ENCODE measurements at places on chromosomes 2 and 18.
A peak's percentile ranks its signal among the peaks of the same experiment; 100 is the strongest.

DNA sequence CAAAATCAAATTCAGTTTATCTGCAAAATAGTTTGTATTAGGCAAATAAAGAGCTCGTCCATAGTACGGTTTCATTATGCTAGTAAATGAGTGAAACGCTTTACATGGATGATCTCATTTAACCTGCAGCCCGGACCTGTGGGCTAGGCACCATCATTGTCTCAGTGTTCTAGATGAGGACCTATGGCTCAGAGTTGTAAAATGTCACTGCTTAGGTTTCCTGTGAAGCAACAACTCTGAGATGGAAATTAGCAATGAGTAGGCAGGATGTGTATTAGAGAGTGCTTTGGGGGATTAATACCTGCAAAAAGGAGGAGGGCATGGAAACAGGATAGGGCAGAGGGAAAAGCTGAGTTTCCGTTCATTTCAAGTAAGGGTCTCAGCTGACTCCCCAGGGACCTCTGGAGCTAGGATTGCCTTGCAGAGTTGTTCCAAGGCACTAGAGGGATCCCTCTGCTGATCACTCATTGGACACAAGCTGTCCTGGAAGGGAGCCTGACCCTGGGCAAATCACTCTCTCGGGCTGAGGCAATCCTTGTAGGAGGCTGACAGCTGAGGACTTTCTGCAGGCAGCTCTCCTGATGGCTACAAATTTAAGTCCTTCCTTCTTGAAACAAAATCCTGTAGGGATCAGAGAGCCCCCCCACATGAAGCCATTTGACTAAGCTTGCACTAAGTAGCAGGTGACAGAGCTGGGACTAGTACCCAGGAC is 58.8 kb upstream of the SIX2 start:
- peak; percentile 20 for DNase-seq

- no peak for DNase-seq
These were observed 970.6 kb downstream of the DCDC2C start for GRCh38 chr2:4674007-4674406.

- peak; percentile 65 for DNase-seq
These were observed 780 bp downstream of the HTRA2 start for GRCh38 chr2:74530239-74531187.

GRCh38 chr2:120509991-120510735 is 164.2 kb downstream of the INHBB start:
- DNase-seq = no peak

- DNase-seq = peak; percentile 76
These were observed 30.4 kb downstream of the TMEM178A start for GRCh38 chr2:39696101-39696553.

GRCh38 chr2:86333378-86333777 is 4.0 kb downstream of the REEP1 start:
- DNase-seq = no peak

DNA sequence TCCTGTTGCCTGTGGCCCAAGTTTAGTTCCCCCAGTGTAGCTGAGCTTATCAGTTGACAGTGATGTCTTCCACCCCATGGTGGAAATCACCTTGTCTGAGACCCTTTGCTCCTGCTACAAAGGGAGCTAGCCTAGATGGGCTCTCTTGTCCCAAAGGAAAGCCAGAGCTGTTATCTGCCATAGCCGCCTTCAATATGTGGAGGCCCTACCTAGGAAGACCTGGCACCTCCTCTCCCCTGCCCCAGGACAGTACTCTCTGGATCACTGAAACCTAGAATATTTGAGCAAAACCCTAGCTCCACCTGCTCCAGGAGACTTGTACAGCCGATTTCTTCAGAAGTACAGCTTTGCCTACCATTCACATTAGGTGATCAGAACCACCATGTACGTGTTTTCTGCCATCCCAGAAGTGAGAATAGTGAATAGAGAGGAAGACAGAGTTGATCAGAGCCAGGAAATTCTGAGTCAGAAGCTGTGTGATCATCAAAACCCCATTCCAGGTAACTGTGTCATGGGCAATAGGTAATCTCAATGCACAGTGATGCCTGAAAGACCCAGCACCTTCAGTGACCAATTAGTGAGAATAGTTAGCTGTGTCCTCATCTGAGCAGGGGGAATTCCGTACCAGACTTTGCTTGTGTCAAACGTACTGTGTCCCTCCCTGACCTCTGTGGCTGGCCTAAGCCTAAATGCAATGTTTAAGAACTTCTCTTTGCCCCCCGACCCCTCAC is 138.4 kb upstream of the ALPP start:
- no peak for DNase-seq

DNA sequence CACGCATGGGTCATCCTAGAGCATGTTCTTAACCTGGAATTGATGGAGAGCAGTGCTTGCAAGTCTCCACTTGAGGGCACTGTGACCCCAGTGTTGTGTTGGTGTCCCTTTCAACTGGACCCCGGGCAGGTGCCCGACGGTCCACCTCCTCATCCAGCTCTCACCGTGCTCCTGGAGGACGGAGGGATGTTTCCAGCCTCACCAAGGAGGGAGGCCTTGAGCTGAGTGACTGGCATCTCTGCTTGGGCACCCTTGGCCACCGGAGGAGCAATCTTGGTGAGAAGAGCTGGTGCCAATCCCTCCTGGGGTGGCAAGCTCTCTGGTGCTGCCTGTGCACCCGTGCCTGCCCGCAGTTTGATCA is 45.4 kb upstream of the ASB18 start:
- DNase-seq = no peak

DNA sequence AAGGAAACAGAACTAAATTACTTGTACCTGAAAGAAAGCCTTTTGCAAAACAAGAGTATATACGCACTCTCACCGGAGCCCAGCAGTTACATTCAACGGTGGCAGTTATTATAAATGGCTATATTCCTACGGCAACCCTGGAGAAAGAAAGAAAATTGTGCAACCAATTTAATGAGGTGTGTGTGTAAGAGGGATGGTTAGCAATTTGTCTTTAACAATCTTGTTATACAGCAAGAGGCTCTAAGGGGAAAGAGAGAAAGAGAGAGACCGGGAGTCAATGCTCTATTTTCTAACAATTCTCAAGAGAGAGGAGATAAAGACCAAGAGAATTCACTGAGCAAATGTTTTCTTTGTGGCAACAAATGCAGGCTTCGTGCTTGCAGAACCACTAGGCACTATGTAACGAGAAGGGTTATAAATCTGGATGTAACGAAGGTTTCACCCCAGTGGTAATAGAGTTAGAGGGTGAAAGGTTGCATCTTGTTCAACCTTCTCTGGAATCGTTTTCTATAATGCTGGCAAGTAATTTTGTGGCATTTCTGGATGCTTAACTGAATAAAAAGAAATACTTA is 359.1 kb upstream of the SPRED2 start:
- no peak for DNase-seq

- DNase-seq = no peak
These were observed 6.3 kb downstream of the PDE11A start for GRCh38 chr2:178066324-178066723.

GRCh38 chr18:45627204-45627526 is 11.9 kb downstream of the SLC14A2 start:
- no peak for DNase-seq

DNA sequence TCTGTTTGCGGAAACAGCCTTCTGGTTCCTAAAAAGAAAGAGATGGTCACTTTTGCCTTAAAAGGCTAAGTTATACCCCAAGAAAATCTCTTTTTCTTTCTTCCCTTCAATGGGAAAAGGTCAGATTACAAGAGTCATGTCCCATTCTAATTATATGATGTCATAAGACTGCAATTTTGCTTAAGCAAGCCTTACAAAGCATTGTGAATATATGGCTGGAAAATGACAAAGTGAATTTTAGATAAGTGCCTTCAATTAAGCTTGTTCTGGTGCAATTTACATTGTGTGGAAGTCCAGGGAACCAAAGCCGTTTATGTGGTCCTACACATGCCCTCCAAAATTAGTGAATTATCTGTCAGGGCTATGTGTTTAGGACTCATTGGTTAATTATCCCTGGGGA is 7.6 kb upstream of the BMP10 start:
- no peak for DNase-seq

GRCh38 chr2:130387071-130387400 is 31.2 kb downstream of the PTPN18 start:
- DNase-seq = no peak

DNA sequence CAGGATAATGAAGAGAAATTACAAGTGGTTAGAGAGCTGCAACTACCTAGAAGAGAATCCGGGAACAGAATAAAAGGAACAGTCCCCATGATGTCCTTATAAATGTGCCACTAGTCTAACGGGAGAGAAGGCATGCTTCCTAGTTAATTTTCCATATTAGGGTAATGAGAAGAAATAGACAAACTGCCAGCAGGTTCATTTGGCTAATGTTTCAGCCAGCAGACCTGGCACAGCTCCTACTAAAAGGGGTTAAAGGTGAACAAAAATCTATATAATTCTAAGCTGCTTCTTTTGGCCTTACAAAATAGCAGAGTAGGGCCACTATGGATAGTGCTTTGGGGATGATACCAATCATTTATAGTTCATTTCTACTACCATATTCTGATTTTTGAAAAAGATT is 845.3 kb upstream of the GCFC2 start:
- no peak for DNase-seq

GRCh38 chr2:143226714-143227541 is 97.7 kb downstream of the ARHGAP15 start:
- DNase-seq = no peak

DNA sequence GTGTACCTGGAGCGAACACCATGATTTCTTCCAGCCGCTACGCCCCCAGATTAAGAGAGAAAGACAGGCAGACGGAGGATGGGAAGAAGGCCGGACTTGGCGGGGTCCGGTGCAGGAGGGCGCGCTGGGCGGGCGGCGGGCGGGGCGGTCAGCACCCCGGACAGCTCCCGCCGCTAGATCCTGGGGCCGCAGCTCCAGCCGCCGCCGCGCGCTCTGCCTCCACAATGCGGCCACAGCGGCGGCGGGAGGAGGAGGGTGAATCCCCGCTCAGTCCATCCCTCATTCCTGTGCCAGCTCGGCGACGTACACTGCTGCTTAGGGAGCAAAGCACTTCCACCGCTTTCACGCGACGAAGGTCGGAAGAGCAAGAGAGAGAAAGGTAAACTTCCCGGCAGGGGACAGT is at the start of gene AKAIN1:
Gene AKAIN1 (minus strand): TSS at position 226 of the 403 bp plus-strand sequence. CDS start 204 bp downstream, at position 22.
- peak; percentile 0 for DNase-seq

GRCh38 chr2:216059233-216059834 is 22.3 kb downstream of the PECR start:
- no peak for DNase-seq

DNA sequence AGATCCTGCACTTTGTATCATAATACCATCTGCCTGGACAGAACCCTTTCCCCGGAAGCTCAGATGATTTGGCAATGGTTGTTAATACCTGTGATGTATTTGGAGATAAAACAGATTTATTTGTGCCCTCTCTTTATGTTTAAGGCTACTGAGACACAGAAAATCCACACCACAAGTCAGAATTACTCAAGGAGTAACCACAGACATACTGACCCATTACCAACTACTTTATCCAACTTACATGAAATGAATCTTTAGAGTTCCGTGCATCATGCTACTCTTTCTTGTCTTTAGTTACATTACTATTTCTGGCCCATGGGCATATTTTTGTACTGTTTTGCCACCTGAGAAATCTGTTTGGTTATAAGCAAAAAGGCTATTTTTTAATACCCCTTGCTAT is 384.0 kb downstream of the STK39 start:
- DNase-seq = no peak

DNA sequence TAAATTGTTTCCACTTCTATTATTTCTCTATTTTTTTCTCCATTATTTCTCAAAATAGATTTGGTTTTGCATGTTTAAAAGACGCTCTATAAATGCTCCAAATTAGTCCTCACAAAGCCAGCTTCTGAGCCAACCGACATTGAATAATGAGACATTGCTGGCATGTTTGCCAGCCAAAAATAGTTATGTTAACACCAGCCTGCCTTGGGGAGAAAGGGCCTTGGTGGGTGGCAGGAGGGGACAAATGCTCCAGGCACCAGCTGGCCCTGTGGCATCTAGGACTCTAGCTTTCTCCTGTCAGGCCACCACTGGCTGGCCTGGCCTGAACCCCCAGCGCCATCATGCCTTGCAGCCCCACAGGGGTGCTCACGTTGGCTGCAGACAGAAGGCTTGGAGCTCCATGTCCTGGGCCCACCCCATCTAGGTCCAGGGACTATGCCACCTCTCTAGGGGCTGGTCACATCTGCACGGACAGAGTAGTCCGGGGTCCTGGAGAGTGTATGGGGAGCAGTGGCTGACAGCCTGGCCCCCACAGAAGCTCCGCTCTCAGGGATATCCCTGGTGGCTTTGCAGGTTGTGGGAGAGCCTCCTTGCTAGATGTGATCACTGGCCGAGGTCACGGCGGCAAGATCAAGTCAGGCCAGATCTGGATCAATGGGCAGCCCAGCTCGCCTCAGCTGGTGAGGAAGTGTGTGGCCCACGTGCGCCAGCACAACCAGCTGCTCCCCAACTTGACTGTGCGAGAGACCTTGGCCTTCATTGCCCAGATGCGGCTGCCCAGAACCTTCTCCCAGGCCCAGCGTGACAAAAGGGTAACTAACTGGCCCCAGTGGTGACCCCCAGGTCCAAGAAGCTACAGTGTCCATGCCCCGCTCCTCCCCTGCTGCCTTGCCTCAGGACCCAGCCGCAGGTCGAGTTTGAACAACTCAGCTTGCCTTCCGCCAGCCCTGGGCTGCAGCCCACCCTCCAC is 12.5 kb downstream of the ABCG8 start:
- no peak for DNase-seq

DNA sequence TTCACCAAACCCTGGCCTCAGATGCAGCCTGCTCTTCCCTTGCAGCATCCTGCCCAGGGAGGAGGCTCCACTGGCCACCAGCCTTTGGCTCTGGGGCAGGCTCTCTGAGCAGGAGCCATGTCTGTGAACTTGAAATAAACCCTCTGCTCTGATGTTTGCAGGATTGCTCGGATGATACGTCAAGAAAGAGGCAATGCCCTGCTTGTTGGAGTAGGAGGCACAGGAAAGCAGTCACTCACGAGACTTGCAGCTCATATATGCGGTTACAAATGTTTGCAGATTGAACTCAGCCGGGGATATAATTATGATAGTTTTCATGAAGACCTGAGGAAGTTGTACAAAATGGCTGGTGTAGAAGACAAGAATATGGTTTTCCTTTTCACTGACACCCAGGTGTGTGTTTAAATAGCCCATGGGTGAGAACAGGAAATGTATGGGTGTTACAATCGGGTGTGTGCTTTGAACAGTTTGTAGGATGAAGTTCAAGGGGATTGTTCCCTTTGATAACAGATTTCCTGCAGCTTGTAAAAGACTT is 177.9 kb downstream of the DNAH6 start:
- DNase-seq = no peak

- DNase-seq = no peak
These were observed 27.1 kb upstream of the SSB start for GRCh38 chr2:169771612-169772011.

- no peak for DNase-seq
These were observed 20.8 kb upstream of the KCNK3 start for GRCh38 chr2:26671691-26672090.

DNA sequence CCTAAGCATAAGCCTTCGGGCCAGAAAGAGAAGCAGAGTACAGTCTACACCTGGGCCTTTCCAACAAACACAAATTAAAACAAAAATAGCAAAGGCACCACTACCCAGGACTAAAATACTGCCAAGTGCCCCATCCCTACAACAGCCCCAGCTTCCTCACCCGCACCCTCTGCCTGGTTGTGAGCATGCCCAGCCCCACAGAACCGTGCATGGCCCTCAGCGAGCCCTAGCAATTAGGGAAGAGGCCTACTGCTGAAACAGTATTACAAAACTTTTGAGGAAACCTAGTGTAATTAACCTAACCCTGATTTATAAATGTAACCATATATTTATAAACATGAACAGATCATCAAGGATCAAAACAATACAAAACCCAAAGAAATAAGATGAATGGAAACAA is 44.2 kb downstream of the FARSB start:
- no peak for DNase-seq

Data from foreskin fibroblast (primary cell).